ENCODE measurements at places on chromosomes 1 and 21.

DNA sequence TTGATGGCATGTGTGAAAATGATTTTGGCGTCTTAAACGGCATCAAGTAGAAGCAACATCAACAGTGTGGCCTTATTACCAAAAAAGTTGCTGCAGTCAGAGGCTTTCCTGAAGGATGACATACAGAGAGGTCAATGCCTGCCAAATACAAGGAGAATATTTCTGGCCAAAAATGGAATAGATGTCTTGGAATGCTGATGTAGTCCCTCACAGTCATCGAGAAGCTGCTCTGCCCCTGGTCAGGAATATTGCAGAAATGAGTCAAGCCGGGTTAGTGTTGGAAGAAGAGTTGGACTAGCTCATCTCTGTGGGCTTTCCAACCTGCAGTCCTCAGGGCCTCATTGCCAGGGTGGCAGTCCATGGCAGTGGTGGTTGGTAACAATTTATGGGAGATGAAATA, 42.1 kb downstream of the NOS1AP start:
- DNase-seq: no peak

DNA sequence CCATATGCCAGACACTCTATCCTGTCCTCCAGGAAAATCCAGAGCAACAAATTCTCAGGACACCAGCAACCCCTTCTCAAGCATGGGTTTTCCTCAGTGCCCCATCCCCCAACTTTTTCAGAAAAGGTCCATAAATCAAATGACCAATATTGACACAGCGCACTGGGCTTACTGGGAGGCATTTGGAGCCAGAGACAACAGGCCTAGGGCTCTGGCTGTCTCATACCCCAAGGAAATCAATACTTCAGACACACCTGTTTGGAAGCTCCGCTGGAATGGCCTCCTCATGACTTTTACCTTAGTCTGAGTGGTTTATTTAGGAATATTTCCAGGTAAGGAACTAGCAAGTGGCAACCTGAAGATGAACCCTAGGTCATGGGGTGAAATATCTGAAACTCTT, 66.9 kb upstream of the TNR start:
- no peak for DNase-seq

GRCh38 chr1:207405814-207406213, 48.3 kb upstream of the CR2 start:
- DNase-seq: no peak

- DNase-seq: no peak
Measured at GRCh38 chr1:160662910-160663309, 16.1 kb upstream of the SLAMF1 start.

GRCh38 chr1:61655453-61655852, 69.5 kb downstream of the TM2D1 start:
- DNase-seq: no peak

- DNase-seq: no peak
Measured at GRCh38 chr1:121483234-121483633, 298.5 kb downstream of the SRGAP2C start.

GRCh38 chr1:244614113-244614836, 38.7 kb upstream of the DESI2 start:
- DNase-seq: no peak

DNA sequence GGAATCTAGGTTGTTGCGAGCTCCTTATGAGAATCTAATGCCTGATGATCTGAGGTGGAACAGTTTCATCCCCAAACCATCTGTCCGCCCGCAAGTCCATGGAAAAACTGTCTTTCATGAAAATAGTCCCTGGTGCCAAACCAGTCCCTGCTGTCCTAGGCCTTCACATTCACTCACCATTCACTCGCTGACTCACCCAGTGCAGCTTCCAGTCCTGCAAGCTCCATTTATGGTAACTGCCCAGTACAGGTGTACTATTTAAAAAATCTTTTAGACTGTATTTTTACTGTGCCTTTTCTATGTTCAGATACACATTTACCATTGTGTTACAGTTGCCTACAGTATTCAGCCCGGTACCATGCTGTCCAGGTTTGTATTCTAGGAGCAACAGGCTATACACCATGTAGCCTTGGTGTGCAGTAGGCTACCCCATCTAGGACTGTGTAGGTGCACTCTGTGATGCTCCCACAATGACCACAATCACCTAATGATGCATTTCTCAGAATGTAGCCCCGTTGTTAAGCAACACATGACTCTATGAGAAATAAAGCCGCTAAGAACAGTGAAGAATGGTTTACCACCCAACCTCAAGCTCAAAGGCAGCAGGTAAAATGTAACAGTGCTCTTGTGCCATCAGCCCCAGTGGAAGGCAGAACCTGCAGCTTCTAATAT, 2.4 kb downstream of the ECHDC2 start:
- DNase-seq: no peak

- no peak for DNase-seq
Measured at GRCh38 chr21:35377505-35378090, 328.5 kb upstream of the RUNX1 start.

DNA sequence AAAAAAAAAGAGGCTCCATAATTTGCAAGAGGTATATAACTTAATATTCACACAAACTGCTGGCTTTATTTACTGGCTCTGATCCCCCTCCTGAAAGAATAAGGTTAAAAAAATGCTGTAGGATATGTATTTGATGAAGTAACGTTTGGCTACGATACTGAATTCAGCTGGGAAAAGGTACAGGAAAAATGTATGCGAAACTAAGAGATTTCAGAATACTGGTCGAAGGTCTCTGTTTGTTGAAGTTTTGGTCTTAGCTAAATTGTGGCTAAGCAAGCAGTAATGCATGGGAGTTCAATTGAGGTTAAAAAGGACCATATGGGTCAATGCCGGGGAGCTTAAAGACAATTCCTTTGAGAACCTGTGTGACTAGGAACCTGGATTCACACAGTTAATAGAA, 355.5 kb upstream of the NCAM2 start:
- no peak for DNase-seq

GRCh38 chr1:110873856-110874255, 908 bp downstream of the CD53 start:
- DNase-seq: no peak

GRCh38 chr1:76013206-76013581, 61.4 kb upstream of the ST6GALNAC3 start:
- no peak for DNase-seq

DNA sequence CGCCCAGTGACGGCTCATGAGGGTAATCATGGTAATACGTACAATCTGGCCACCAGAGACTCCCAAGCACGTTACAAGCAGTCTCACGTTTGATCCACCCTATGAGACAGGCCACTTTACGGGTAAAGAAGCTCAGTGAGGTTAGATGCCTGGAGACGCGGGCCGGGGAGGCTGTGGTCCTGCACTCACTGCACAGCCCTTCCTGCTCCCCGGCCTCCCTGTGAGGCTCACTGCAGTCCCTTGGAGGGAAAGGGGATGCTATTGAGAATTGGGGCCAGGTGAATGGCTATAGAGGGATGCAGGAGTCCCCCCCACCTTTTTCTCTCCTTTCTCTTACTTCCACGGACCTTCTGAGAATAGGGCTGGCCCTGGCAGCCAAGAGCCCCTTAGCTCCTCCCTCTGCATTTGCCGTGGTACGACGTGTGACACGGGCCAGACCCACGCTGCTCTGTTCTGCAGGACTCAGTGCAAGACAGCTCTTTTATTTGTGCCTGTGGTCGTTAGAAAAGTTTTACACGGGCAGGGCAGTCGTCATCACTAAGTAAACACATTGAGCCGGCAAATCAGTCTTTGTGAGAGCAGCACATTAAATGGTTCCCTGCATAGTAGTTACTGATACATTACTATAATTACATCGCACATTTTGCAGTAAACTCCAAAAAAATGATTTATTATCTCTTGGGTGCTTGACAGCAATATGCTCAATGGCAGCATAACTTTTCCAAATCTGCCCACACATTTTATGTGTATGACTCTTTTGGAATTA, 18.8 kb downstream of the KIF26B start:
- no peak for DNase-seq

DNA sequence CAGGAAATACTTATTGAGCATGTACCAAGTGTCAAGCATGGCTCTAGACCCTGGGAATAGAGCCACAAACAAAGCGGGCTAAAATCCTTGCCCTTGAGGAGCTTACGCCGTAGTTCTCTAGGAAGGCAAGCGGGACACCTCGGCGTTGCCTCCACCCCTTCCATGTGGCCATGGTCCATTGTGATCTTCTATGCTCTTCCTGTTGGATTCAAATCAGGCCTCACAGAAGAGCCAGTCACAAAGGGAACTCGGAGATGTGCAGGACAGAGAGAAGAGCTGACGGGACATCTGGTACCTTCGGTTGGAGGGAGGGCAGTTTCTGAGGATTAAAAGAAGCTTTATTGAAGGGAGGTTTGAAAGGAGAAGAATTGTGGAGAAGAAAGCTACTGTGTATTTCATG, 129.3 kb downstream of the TMEM53 start:
- DNase-seq: no peak

DNA sequence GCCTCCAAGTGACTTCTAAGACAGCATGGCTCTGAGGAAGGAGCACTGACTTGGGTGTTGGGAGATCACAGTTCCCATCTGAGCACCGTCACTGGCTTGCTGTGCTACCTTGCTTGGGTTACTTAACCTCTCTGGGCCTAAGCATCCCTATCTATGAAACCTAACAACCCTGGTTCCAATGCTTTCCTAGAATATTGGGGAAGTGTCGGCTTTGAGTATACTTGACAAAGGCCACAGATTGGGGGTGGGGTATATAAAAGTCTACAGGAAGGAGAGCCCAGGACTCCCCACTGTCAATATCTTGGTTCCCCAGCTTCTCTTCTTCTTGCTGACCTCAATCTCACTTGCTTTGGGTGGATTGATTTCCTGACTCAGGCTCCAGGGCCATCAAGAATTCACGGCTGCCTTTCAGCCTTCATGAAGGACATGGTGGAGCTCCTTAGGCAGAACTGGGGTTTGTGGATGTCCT, 6.3 kb downstream of the TNFRSF1B start:
- no peak for DNase-seq

DNA sequence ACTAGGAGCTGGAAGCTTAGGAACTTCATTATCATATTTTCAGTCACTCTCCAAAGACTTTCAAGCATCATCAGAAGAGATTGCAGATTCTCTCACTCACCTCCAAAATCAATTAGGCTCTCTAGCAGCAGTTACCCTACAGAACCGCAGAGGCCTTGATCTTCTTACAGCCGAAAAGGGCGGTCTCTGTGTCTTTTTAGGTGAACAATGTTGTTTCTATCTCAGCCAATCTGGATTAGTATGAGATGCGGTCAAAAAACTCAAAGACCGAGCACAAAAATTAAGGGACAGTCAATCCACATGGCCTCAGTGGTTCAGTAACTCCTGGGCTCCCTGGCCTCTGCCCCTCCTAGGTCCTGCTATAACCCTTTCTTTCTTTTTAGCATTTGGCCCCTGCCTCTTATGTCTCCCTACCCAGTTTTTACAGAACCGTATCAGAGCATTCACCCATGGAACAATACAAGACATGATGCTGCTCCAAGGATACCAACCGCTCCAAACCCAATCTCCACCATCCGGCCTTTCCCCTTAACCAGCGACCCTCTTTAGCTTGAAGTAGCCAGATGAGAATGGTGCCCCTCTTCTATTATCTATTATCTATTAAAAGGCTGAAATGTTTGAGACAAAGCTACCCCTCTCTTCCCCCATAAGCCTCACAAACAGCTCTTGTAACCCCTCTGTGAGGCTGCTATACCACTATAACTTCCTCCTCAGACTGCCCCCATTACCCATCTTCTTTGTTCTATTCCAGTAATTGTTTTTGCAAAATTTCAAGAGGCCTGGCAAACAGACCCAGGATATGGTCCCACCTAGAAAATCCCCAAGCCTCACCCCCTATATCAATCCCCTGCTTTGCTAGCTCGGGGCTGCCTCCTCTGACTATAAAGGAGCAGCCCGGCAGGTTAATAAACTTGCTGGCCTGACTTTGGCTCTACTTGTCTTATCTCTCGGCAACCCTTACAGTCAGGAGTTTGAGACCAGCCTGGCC, 18.7 kb upstream of the CA6 start:
- no peak for DNase-seq

DNA sequence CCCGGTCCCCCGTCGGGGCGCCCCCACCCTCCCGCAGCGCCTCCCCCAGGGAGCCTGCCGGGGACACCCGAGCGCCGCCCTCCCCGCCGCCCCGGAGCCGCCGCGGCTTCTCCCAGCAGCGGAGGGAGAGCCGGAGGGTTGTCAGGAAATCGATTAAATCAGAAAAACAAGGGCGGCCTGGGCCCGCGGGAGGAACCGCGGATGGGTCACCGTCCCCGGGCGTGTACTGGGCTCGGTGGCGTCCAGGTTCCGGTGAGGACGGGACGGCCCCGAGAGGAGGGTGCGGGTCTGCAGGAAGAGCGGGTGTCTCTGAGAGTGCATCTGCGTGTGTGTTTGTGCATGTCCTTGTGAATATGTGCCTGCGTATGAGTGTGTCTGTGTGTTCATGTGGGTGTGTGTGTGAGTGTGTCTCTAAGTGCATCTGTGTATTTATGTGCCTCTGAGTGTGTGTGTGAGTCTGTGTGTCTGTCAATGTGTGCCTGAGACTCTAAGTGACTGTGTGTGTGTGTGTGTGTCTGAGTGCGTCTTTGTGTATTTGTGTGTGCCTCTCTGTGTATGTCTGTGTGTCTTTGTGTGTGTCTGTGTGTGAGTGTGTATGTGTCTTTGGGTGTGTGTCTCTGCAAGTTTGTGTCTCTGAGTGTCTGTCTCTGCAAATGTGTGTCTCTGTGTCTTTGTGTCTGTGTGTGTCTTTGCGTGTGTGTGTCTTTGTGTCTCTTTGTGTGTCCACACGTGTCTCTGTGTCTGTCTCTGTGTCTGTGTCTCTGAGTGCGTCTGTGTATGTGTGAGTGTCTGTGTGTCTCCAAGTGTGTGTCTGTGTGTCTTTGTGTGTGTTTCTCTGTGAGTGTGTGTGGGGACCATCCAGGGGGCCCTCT, 1.1 kb downstream of the SPSB1 start:
- peak; percentile 39 for DNase-seq

DNA sequence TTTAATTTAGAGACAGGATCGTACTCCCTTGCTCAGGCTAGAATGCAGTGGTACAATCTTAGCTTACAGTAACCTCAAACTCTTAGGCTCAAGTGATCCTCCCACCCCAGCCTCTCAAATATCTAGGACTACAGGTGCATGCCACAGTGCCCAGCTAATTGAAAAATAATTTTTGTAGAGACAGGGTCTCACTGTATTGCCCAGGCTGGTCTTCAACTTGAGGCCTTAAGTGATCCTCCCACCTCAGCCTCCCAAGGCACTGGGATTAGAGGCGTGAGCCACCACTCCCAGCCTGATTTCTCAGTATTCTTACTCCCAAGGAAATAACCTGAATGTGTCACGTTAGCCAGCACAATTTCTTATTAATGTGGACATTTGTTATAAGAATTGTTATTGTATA, 9.8 kb downstream of the RLF start:
- no peak for DNase-seq

GRCh38 chr1:87410776-87411480, 82.2 kb downstream of the LMO4 start:
- DNase-seq: no peak

DNA sequence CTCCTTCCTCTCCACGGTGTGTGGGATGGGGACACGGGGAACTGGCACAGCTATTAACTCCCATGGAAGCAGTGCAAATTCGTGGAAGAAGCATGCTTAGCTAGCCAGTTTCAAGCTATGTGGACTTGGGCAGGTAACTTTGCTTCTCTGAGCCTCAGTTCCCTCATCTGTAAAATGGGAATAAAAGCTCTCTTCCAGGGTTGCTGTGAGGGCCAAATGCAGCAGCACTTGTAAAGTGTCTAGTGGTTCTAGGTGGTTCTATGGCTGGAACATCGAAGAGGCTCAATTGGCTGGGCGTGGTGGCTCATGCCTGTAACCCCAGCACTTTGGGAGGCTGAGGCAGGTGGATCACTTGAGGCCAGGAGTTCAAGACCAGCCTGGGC, 43.3 kb downstream of the DHRS3 start:
- DNase-seq: no peak

- no peak for DNase-seq
Measured at GRCh38 chr21:15159382-15160020, 94.7 kb upstream of the NRIP1 start.

Measured in activated naive CD4-positive, alpha-beta T cell treated with anti-CD3 and anti-CD28 coated beads, Interleukin-2, amount 50 U/mL, for 16 hours (primary cell).